Putamen (tissue), 1 donor: ENCODE measurements at places on chromosomes 6 and 20.

GRCh38 chr6:168157272-168158212 is 78.5 kb upstream of the FRMD1 start:
- no peak for DNase-seq

GRCh38 chr6:85004361-85004995 is 240.1 kb upstream of the TBX18 start:
- no peak for DNase-seq

GRCh38 chr6:116386581-116387299 is 16.0 kb downstream of the DSE start:
- no peak for DNase-seq

DNA sequence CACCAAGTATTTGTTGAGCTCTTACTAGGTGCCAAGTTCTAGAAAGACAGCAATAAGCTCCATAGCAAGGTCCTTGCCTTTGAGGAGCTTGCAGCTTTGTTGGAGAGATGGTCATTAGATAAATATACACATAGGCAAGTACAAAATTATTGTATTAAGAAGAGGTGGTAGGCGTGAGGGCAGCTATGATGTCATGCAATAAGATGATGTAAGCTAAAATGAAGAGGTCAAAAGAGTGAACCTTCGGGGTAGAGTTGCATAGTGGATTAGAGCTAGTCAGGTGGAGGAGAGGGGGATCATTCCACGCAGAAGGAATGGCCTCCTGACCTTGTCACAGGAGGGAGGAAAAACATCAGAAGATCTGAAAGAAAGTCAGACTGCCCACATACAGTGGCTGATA is 141.9 kb upstream of the PCSK2 start:
- DNase-seq: no peak

DNA sequence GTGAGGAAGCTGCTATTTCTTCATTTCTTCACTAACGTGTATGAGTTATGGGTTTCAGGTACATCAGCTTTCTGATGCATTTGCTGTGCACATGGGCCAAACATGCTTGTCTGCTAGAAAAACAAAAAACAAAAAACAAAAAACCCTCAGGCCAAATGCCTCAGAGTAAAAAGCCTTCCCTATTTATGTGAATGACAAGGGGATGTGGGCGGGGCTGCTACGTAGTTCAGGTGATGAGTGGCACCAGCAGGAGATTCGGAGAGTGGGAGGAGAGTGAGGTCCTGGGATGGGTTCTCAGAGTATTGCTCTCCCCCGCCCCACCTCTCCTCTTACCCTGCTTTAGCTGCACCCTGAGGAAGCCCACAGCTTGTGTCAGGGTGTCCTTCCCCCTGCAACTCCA is 596.8 kb upstream of the JAG1 start:
- DNase-seq: no peak

GRCh38 chr6:129631070-129631469 is 78.9 kb downstream of the ARHGAP18 start:
- DNase-seq: no peak

- no peak for DNase-seq
Measured at GRCh38 chr6:74439123-74439811, 743.3 kb downstream of the CD109 start.

GRCh38 chr6:82906951-82907350 is 158.7 kb downstream of the UBE3D start:
- DNase-seq: no peak

DNA sequence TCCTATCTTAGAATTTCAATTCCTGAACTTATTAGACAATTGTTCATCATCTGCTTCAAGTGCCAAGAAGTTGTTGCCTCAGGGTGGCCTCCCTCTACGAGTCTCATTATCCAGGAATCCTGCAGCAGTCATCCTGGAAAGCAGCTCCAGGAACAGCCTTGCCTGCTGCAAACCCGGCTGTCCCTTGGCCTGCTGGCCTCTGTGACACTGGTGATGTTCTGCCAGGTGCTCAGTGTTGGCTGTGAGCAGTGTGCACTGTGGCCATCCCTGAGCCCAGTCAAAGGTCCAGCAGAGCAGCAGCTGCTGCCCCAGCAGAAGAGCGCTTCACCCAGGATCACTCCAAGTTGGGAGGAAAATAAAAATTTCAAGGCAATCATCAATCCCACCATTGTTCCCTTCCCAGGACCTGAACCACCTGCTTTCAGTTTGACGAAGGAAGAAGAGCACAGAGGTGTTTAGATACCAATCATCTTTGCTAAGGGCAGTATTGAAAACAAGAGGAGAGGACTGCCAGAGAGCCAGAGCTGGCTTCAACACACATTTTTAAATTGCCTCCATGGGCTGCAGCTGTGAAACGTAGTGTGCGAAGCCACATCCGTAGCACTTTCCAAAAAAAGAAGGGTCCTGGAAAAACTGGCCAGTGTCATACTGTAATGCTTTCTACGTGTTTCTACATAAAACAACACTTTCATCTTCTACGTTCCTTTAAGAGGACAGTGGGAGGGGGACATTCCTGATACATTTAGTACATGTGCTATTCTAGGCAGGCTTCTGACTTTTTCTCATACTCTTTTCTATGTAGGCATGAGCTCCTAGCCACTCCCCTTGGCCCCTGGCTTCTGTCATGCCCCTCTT is 7.2 kb upstream of the FAM50B start:
- no peak for DNase-seq

- DNase-seq: no peak
Measured at GRCh38 chr6:41813469-41813868, 26.0 kb downstream of the TOMM6 start.

DNA sequence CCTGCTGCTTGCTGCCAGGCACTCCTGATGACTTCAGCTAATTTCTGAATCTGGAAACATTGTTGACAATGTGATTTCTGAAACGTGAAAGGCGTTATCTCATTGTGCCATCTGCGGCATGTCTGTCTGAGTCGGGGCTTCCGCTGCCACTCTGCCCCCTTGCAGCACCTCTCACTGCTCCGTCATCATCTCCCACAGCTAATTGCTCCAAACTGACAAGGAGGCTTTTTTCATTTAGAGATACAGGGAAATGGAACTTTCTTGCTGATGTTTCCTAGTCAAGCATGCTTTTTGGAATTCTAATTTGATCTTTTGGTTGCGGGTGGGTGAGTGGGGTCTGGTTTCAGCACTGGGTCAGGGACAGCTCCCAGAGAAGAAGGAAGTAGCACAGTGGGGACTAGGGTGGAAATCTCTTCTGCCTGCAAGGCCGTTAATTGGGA is 233.5 kb downstream of the DHX35 start:
- no peak for DNase-seq

DNA sequence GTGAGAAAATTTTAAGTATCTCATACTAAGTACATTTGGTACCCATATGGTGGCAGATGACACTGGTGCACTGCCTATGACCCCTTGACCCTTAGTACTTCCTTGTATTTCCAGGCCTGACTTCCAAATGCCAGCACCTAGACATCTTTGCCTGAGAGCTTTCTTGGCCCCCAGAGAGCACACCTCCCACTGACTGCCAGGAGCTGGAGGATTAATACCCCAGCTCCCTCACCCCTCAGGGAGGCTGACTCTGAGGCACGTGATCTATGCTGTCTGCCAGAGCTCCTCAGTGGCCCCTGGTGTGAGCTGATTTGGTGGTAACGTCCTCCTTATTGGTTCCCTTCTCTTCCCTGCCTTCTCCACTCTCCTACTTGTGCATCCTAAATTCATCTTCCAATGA is 38.0 kb downstream of the BFSP1 start:
- no peak for DNase-seq

DNA sequence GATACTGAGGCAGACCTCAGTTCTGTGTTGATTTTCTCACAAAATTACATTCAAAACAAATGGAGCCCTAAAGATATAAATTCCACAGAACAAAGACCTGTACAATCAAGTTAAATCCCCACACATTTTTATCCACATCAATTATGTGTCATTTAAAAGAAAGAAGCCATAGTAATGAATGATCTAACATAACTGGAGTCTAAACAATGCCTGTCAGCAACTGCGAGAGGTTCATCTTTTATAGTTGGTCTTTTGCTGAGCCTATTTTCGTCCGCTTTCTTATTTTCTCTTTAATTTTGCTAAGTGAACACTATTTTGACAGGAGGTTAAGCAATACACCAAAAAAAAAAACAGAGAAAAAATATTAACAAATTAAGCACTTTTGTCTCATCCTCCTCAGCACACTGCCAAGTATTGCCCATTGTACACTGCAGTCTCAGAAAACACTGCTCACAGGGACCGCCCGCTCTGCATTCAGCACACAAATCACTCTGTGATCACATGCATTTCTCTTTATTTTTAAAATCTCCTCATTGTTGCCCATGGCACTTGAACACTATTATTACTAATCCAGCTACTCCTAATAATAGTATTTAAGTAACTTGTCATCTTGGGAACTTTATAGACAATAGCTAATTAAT is 140.8 kb downstream of the BTBD9 start:
- DNase-seq: peak; percentile 58

GRCh38 chr6:108559884-108560462 is 744 bp upstream of the FOXO3 start:
- no peak for DNase-seq

DNA sequence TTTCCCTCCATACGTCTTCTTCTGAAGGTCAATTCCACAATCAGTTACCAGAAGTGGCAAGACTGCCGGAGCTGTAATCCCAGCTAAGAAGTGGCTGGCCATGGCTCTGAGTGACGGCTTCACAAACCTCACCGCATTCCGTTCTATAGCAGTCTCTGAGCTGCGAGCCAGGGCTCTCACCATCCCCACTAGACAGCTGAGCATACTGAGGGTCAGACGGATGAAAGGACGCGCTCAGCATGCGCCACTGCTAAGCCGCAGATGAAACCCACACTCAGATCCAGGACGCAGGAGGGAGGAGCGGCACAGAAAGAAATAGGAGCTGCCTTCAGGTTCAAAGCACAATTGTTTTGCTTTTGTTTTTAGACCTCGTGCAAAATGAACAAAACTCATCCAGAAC is 97.9 kb downstream of the ANKRD60 start:
- DNase-seq: no peak

DNA sequence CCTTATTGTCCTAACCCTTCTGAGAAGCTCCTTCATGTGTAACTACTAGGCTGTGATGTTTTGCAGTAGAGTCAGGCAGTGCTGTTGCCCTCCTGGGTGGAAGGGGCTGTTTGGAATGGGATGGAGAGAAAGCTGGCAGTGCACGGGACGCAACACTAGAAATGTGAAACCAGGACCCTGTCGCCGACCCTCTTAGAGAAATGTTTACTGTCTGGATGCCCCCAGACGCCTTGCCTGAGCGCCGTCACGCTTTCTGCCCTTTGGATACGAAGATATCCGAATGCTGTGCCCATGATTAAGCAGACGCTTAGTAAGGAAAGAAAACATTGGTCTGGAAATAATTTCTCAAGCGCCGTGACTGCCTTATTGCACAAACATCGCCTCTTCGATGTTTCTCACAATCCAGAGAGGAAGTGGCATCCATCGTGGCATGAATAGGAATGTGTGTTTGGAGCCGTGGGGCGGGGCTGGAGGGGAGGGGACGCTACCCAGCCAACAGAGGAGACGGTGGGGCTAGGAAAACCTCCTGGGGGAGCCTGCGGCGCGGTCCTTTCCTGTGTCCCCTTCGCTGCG is 661 bp upstream of the PPP1R14C start:
- DNase-seq: no peak

- no peak for DNase-seq
Measured at GRCh38 chr6:158552055-158552795, 7.7 kb upstream of the TMEM181 start.

GRCh38 chr20:61998343-61999121 is 67.1 kb downstream of the TAF4 start:
- DNase-seq: no peak

GRCh38 chr6:29982097-29982496 is 39.8 kb downstream of the HLA-A start:
- no peak for DNase-seq

DNA sequence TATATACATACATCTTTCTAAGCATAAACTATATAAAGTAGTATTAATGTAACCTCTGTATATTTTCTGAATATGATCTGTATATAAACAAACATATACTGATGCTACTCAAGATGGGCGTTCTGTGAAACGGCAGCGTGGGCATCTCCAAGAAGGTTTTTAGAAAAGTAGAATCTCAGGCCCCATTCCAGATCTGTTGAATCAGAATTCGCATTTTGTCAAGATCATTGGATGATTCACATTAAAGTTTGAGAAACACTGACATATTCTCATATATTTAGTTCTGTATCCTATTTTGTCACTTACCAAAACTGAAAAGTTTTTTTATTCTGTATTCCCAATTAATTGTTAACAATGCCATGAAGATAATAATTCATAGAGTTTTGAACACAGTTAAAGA is 5.5 kb downstream of the C6orf141 start:
- DNase-seq: no peak

GRCh38 chr20:33387177-33387576 is 14.1 kb downstream of the CDK5RAP1 start:
- no peak for DNase-seq

DNA sequence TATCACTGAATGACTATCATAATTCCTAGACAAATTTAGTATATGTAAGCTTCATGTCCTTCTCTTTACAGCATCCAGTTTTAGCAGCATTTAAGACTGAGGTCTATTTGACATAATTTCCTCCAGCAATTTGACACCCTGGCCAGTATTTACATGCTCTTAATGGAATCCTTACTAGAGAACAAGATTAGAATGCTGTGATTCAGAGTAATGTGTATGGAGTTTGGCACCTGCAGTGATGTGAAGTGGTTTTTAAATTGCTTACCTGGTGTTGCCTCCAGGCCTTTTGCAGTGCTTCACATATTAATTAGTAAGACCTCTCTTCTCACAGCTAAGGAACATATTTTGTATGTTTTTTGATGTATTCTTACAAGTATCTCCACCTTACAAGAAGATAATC is 9.8 kb downstream of the NKX2-4 start:
- no peak for DNase-seq

DNA sequence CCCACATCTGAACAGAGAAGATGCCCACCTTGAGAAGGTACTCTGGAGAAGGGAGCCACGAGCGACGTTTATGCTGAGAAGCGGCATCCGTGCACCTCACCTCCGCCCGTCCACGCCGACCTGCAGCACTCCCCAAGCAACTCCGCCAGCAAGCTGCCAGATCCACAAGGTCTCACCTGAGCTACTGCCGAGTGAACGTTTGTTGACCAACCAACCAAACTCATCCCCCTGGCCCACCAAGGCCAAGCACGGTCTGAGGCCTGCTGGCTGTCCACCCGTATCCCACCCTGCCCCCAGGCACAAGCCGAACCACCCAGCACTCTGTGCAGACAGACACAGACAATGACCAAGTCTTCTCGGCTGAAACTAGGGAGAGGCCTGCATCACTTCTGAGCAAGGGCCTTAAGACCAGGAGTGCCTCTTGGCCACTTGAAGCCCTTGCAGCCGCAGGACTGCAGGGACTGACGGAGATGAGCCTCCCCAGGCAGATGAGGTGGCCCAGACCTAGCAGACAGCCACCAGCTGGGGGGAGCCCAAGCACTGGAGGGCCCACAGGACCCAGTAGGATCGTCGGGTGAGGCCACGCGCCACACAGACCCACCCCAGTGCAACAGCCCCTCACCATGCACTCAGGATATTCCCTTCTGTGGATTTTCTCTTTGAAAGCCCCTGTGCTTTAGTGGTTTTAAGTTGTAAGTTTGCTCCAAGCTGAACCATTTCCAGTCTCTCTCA is 12.1 kb downstream of the TAF4 start:
- DNase-seq: no peak

- no peak for DNase-seq
Measured at GRCh38 chr6:145045582-145045981, 689.7 kb downstream of the EPM2A start.

- no peak for DNase-seq
Measured at GRCh38 chr20:4465855-4466545, 255.7 kb upstream of the PRND start.
